NCI-H1436 treated with DMSO at 0.1 percent for 48 hours (cell line): ENCODE measurements at places on chromosomes 16 and 17.

GRCh38 chr17:80881306-80881705 is 110.3 kb upstream of the CHMP6 start:
- DNase-seq = no peak

DNA sequence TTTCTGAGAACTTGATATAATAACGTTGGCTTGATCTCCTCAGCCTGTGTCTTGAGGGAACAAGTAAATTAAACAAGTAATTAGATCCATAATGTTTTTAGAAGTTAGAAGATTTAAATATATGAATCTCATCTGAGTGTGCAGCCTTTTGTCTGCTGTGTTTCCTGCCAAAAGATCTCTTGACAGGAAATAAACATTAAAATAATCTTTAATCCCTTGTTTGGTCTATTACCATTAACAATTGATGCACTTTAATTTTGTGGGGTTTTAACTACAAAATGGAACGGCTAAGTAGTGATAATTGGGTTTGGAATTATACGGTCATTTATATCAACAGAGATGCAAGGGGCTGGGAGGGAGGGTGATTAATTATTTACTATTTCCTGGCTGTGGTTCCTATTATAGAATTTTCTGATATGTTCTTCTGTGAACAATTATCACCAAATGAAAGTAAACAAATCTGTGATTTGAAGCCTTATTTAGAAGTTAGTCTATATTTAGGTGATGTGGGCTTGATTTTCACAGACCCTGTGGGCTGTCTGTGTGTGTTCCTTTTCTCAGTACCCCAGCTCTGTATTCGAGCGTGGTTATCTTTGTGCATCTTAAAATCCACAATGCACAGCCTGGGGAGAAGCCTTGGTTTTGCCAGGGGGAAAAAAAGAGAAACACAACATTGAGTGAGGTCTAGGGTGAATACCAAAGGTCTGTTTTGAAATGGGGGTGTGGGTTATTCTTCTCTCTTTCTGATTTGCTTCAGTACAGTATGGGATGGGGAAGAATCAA is 556.1 kb downstream of the WWOX start:
- DNase-seq = no peak

DNA sequence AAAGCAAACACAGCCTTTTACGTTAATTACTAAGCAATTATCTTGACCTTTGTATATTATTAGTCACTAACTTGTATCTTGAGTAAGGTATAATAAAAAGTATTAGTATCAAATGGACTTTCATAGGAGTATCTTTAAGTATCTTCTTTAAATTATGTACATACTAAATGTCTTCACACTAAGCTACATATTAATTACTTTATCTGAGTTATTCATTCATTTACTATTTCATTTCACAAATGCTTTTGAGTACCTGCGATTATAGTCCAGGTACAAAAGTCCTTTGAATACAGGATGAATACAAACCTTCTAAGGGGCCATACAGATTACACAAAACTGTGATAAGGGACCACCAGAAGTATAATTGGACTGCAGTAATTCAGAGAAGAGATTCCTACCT is 33.1 kb upstream of the CDR2 start:
- no peak for DNase-seq

- DNase-seq = no peak
Observed at GRCh38 chr17:18946536-18946935, 5.4 kb upstream of the SLC5A10 start.

GRCh38 chr17:21495281-21495680 is 119.1 kb downstream of the KCNJ12 start:
- DNase-seq = no peak

- no peak for DNase-seq
Observed at GRCh38 chr17:51045621-51046020, 75.0 kb downstream of the SPAG9 start.
